ENCODE measurements at places on chromosomes 13 and 19.

- DNase-seq, result no peak
Measured at GRCh38 chr13:24613755-24614154, 66.5 kb upstream of the ATP12A start.

- DNase-seq, result peak; percentile 26
Measured at GRCh38 chr19:44576843-44577565, 36.4 kb upstream of the IGSF23 start.

DNA sequence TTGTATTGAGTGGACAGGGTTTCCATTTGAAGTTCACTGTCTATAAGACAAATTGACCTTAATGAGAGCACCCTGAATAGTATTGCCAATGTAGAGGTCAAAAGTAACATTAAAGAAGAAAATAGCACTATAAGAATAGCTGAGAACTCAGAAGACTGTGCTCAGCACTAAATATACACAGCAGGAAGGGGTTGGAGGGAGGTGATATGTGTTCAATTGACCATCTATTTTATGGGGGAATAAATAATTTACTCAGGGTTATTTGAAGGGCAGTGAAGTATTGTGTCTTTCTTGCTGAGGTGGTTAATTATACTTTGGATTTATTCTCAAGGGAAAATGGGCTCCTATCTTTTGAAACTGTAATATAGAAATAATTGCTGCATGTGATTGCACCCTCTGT is 1380.5 kb upstream of the SPRY2 start:
- DNase-seq, result no peak

GRCh38 chr19:7397687-7398086 is 49.0 kb downstream of the ARHGEF18 start:
- no peak for DNase-seq

DNA sequence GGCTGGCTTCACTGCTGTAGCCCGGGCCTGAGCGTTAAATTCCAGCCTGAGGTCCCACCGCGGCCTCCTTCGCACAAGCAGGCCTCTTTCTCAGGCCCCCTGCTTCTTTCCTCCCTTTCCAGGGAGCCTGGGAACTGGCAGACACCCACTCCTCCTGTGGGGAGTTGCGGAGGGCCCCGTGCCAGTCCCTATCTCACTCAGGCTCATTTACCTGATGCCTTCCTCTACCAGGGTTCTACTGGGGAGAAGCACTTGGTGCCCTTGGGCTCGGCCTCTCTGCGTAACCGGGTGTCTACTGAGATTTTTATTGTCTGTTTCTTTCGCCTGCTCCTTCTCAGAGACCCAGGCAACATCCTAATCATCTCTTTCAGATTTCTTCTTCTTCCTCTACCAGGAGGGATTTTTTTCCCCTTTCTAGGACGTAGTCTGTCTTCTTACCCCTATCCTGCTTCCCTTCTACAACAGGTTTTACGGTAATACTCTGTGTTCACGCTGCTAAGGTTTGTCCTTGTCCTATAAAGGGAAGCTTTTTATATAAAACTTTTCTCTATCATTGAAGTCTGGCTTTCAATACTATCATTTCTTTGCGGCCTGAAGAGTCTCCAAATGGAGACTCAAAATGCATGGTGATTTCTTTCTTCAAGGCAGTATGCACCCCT is 135.4 kb upstream of the GPR12 start:
- no peak for DNase-seq

GRCh38 chr13:50950849-50951248 is 41.3 kb downstream of the RNASEH2B start:
- DNase-seq, result no peak

GRCh38 chr19:16217716-16218451 is 20.2 kb downstream of the AP1M1 start:
- DNase-seq, result no peak

GRCh38 chr13:114096811-114097211 is 35.6 kb downstream of the RASA3 start:
- DNase-seq, result no peak

GRCh38 chr13:41631296-41631965 is 174.1 kb downstream of the RGCC start:
- no peak for DNase-seq

Data from activated CD4-positive, alpha-beta T cell treated with anti-CD3 and anti-CD28 coated beads, Interleukin-2, amount 10 ng/mL, durations not matched to agents 7 days and 5 days (primary cell).